ENCODE measurements at places on chromosomes 3 and 15. TPM values are rescaled to one million over a fixed set of nuclear protein-coding genes. Genes with fewer than 3 reads are reported as not detected.

GRCh38 chr15:77367631-77368030 is 52.3 kb downstream of the PEAK1 start:
- no peak for DNase-seq

DNA sequence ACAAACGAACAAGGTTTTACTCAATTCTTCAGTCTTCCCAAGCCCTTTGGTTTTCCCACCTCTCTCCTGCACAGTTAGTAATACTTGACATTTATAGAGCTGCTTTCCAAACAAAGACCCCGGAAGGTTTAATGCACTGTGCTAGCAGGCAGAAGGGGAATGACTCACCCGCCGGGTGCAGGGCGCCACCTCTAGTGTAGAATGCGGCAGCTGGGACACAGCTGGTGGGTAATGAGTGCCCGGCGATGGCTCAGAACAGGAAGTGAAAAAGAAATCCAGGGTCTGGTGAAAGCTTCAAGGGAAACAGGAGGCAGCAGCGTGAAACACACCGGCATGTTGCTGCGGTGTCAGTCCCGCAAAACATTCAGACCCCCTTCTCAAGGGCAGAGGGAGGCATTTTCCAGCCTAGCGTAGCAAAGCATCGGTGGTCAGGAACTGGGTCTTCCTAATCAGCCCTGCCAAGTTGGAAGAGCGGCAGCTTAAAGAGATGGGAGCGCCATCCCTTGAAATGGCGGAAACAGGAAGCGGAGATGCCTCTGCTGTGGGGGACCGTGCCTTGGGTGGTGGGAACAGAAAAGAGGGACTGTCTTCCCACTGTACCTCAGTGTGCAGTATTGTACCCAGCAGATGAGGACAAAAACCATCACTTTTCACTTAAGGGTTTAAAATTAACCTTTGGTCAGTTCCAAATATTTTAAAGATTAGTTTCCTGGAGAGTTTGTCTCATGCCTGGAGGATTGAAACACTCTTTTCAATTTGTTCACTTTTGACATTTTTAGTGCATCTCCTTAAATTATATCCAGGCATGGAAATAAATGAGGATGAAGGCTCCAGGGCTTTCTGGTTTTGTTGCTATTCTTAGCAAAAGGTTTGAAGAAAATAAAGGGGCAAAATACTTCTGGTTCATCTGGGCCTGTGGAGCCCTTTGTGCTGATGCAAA is 160.7 kb upstream of the MCTP2 start:
- DNase-seq = peak; percentile 44

GRCh38 chr15:98195796-98196195 is 235.3 kb downstream of the ARRDC4 start:
- DNase-seq = no peak

DNA sequence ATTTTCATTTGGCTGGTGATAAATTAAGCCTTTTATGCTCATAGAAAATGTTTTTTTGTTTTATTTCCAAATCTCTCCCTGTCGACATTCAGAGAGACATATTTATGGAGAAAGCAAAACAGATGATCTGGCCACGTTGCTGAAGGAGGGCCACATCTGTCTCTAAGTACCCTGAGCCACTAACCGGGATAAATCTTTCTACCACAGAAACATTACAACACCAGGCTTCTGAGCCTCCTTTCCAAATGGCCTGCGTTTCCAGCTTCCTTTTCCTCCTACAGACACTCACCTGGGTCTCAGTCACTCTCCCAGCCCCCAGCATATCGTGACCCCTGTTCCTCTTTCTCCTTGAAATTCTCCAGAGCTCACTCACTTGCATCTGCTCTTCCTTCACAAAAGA is 161.0 kb downstream of the ARRDC4 start:
- no peak for DNase-seq

PLA1A gene
- 0.58 TPM for total RNA-seq

SI gene
- 58.6 TPM for total RNA-seq

Measured in mucosa of descending colon (tissue), 3 donors.